CD4-positive, alpha-beta memory T cell (primary cell): ENCODE measurements at places on chromosomes 12 and 14.

DNA sequence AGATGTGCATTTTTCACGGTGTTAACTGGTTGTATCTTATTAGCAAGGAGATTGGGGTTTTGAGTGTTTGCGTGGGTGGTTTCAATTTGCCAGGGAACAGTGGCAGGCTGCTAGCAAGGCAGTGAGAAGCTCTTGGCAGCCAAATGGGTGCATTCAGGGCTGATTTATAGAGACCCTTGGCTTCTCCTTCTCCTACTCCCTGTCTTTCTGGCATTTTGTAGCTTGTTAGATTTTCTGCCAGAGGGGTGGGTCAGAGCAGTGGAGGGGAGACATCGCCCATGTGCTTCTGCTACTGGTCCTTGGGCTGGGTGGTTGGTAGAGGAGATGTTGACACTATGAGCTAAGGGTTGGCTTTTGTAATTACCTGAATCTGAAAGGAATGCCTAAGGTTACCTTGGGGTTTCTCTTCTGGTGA lies 9.6 kb downstream of the CALM1 start:
- no peak for DNase-seq

DNA sequence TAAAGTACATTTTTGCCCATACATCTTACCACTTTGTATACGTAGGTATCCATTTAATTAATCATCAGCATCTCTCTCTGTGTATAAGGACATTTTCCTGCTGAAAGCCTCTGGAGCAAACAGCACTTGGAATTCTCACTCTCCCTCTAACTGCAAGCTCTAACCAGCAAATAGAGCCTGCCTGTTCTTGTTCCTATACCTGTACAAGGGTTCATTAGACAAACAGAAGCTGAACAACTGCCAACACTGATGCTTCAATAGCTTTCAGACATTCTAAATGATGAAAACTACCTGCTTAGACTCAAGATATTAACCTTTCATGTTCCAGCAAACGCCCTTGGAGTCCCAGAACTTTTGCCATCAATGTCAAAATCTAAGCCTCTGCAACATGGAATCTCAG lies 98.0 kb downstream of the KCNH5 start:
- DNase-seq, result no peak

- no peak for DNase-seq
Measured at GRCh38 chr14:101878211-101878821, 86.1 kb upstream of the DYNC1H1 start.

- no peak for DNase-seq
Measured at GRCh38 chr14:46322730-46323403, 328.7 kb downstream of the RPL10L start.

GRCh38 chr14:42617005-42617404 lies 1010.3 kb downstream of the LRFN5 start:
- no peak for DNase-seq

- peak; percentile 76 for DNase-seq
Measured at GRCh38 chr12:123427036-123427769, 9.3 kb downstream of the RILPL2 start.

- DNase-seq, result no peak
Measured at GRCh38 chr14:57244106-57244505, 24.6 kb downstream of the EXOC5 start.

GRCh38 chr14:60329274-60329673 lies 80.3 kb downstream of the PPM1A start:
- no peak for DNase-seq

- peak; percentile 10 for DNase-seq
Measured at GRCh38 chr14:92135269-92135668, 13.5 kb downstream of the CPSF2 start.

DNA sequence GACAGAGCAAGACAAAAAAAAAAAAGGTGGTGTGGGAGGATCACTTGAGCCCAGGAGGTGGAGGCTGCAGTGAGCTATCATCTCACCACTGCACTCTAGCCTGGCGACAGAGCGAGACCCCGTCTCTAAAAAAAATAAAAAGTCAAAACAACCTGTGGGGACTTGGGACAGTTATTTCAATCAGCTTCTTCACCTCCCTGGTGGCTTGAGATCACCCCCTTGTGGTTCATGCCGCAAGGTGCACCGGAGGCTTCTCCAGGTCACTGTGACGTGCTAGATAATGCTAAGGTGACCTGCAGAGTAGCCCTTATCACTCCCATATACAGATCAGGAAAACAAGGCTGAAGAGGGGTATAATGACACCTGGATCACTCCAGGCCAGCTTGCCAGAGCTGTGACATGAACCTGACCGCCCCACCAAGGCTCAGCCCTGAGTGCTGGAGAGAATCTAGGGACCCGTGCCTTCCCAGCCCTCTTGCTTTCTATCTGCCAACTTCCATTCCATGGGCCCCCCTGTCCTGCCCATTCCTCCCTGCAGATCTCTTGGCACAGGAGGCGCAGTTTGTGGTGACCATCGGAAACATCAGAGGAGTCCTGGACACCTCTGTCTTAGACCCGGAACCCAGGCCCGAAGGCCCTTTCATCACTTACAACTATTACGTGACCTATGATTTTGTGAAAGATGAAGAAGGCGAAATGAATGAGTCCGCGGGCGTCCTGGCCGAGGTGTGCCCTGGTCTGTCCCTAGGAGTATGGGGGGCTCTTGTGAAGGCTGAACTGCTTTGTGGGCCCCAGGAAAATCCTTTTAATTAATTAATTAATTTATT lies 8.1 kb downstream of the LRRC43 start:
- peak; percentile 45 for DNase-seq

GRCh38 chr12:57519796-57520052 lies 590 bp downstream of the DDIT3 start:
- no peak for DNase-seq

DNA sequence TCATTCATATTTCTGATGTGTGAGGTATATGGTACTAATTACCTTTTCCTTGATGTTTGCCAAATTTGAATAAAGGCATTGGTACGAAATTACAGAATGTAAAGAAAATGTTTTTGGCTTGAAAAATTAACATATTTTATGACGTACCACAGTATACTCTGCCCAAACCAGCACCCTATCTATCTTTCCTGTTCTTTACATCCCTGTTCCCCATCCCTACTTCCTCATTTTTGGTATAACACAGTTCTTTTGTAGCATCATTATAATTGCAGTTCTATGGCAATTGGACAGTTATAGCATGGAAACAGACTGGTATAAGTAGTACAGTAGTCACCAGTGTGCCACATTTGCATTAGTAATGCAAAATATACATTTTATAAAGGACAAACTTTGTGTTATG lies 7.0 kb upstream of the CCT2 start:
- DNase-seq, result no peak

DNA sequence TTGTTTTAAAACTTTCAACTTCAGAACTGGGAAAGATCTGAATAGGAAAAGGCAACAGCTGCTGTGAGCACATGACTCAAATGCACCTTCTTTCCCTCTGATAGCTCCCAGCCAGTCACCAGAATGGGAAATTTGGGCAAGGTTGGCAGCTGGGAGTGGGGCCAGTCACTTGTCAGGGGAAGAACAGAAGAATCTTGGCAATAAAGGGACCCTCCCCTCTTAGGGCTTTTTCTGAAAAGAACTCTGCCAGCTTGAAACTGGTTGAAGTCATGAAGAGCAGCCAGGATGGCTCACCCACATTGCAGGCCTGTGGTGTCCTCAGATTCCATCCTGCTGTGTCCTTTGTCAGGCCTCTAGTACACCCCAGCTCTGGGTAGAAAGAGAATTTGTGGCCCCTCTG lies 10.3 kb upstream of the RIC8B start:
- no peak for DNase-seq

DNA sequence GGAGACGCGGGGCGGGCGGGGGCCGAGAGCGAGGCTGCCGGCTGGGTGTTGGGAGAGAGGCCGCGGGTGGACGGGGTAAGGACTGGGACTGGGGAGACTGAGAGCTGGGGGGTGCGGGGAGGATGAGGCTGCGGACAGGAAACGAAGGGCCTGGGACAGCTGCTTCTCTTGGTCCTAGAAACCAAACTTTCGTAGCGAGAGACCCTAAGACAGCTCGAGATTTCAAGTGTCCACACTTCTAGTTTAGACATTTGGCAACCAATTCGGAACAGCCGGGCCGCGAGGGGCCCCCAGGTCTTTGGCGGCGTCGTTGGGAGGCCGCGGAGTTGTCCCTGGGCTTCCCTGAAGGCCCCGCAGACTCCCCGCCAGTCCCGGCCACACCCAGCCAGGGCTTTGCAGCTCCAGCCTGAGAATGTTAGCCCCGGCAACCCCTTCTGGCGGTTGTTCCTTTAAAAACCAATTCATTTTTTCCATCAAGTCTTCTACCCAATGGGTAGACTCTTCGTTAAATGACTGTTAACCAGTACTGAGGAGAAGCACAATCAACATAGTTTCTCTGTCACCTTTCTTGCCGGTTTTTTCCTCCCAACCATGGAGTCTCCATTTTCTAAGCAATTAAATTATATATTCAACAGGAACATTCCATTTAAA lies 11.5 kb downstream of the NKX2-1 start:
- no peak for DNase-seq

GRCh38 chr14:71702786-71703185 lies 229.4 kb upstream of the RGS6 start:
- no peak for DNase-seq

GRCh38 chr14:92659765-92660561 lies 88.5 kb downstream of the LGMN start:
- DNase-seq, result no peak

- DNase-seq, result no peak
Measured at GRCh38 chr12:62963486-62964041, 28.6 kb upstream of the PPM1H start.

DNA sequence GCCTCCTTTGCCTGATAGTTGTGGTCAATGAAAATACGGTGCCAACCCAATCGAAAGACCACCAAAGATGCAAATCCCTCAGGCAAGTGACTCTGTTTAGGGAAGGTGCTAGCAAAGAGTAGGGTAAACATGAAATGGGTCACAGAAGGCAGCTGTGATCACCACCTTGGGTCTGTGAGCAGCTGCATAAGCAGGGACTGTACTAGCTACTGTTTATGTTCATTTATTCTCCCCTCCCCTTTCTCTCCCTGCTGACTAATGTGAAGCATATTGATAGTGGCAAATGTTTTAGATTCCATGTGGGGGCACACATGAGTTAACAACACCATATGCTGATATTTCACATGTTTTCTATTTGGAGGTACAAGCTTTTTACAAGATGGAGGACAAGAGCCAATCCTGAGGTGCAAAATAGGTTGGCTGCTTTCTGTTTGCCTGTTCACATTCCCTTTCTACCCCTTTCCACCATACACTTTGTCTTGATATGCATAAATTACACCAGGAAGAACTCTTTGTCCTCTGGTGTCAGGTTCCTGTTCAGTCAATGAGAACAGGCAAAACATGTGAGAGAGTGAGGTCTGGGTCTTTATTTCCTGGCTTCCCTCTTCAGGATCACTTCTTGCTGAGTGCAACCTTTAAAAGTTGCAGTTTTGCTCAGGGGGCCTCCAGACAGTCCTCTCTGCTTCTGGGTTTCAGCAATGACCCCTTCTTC lies 71.1 kb downstream of the AVPR1A start:
- no peak for DNase-seq

- peak; percentile 18 for DNase-seq
Measured at GRCh38 chr12:27434673-27435565, 11.6 kb upstream of the SMCO2 start.

DNA sequence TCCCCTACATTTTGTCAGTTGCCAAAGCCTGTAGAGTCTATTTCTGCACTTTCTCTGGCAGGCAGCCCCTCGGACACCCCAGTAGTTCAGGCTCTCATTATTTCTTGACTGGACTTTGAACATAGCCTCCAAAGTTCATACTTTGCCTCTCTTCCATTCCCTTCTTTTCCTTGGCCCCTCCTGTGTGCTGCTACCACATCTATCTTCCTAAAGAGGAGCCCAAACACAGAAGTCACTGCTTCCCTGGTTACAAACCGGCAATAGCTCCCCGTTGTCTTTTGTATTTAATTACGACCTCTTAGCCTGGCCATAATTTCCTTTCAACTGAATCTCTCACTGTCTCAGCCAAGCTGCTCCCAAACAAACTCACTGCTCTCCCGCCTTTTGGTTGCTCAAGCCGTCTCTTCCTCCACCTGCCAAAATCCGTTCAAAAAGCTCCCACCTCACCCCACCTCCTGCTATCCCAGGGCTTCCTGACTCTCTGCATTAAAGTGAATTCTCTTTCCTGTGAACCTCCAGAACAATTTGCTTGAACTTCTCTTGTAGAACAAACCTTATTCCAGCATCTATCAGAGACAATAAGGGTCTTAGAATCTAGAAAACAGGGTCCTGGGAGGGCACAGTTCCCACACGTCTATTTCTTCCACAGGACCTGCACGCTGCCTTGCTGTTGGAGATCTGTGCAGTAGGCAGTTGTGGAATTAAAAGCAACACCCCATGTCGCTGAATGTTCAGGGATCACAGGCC lies 46.9 kb downstream of the PRMT8 start:
- DNase-seq, result no peak

DNA sequence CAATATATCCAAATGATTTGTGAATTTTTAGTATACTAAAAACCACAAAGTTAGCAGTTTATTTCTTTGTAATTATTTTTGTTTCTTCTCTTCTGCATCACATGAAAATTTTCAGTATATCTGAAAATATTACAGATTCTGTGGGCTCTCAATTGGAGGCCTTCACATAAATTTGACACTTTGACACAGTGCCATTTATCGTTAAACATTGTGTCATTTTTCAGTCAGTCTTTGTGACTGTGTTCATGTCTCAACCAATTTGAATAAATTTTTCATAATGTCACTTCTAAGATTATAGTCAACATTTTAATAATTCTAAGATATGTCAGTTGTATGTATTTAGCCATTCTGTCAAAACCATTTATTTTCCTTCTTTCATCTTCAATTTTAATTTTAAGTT lies 1303.0 kb downstream of the LRFN5 start:
- no peak for DNase-seq

- DNase-seq, result no peak
Measured at GRCh38 chr12:45409966-45410365, 194.1 kb downstream of the ANO6 start.

GRCh38 chr14:77344377-77344996 lies 23.7 kb downstream of the GSTZ1 start:
- DNase-seq, result no peak

DNA sequence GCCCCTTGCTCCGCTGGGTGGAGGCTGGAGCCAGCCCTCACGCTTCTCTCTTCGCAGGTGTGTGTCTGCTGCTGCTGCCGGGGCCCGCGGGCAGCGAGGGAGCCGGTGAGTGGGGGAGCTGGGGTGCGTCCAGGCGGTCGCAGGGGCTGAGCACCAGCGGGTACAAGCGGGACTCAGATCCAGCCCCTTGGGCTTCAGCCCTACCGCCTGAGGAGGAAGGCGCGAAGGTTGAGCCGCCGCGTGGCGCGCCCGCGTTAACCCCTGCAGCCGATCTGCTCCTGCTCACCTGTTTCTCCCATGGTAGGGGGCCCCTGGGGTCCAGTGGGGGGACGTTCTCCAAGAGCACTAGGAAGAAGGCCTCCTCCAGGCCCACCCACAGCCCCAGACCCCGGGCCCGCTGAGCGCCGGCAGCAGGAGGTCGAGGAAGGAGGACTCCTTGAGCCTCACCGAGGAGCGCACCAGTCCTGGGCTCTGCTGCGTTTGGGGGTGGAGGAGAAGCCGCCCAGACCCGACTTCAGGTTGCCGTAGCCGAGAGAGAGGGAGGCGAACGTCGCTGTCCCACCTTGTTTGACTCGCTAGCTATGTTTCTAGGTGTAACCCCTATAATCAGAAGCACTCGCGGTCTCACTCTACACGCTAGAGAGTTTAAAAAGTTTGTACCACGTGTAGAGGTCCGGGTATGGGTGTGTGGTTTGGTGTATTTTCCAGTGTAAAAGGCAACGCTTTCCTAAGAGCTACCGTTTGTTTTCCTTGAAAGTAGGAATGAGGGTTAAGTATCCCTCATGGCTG lies 834 bp downstream of the COCH start:
- no peak for DNase-seq
